ENCODE measurements at places on chromosomes 2 and 18.
A peak's percentile ranks its signal among the peaks of the same experiment; 100 is the strongest.

DNA sequence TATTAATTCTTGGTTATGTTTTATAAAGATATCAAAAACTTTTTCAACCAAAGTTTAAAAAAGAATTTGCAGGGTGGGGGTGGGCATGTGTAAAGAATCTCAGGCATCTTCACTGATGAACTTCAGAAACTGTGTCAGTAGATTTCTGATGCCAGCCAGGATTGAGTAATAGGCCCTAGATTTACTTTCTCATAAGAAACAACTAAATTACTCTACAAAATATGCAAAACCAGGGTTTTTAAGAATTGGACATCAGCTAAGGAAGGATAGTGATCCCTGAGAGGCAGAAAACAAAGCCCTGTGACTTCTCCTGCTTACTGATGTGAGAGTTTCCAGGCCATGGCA lies 11.9 kb upstream of the IL1R1 start:
- DNase-seq = peak; percentile 59

DNA sequence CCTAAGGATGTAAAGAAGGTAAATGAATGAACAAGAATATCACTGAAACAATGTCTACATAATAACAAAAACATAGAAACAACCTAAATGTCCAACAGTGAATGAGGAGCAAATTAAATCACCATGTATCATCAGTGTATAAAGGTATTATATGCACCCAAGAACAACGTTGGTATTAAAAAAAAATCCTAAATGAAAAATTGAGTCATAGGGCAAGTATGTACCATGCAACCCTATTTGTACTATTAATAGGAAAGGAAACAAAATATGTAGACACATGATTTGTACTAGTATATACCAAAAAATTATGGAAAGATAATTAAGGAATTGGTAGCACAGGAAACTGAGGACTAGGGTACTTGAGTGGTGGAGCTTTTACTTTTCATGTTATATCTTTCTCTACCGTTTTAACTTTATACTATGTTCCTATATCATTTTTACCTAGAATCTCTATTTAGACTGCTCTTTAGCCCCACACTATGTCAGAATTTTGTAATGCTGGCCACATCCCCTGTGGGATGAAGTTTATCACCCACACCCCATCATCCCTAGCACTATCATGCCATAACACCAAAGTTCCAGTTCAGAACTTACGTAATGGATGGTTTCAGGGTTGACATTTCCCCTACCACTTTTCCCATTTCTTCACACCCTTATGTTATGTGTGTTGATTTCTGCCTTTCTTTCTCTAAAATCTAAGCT lies 25.6 kb downstream of the IKZF2 start:
- DNase-seq = no peak

- peak; percentile 8 for DNase-seq
Measured at GRCh38 chr2:66982766-66983165, 414.4 kb upstream of the ETAA1 start.

GRCh38 chr2:32627441-32627813 lies 423 bp upstream of the TTC27 start:
- DNase-seq = peak; percentile 64

DNA sequence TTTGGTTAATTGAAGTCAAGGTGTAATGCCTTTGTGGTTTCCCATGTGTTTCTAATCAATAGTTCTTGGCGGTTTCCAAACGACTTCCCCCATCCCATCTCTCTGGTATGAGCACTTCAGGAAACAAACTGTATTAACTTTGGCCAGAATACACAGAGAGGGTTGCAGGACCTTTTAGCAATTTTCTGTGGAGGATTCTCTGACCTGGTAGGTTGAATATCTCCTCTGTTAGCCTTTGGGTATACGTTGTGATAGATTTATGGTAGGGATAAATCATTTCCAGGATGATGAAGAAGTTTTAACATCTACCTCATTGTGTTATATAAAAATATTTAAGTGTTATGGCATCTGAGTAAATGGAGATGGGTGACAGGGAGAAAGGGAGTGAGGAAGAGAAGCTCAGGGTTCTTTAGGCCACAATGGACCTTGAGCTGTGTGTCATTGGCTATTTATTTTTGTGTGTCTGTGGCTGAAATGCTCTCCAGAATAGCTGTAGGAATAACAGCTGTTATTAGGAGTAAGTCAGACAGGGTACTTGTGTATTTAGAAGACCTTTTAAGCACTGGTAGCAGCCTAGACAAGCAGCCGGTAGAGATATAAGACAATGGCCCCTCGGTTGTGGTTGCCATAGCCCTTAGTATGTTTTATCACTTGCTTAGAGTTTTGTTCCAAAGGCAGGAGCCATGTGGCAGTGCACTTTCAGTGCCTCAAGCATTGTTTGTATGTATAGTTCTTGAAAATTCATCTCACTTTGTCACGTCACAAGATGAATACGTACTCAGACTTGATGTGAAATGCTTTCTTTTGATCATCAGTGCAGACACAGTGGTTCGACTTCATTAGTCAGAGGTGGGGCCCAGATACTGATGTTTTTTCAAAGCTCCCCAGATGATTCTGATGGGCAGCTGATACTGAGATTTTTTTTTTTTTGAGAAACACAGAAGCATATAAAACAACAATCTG lies 91.1 kb downstream of the FMNL2 start:
- DNase-seq = no peak

- DNase-seq = no peak
Measured at GRCh38 chr2:75512455-75513212, 48.1 kb downstream of the EVA1A start.

- no peak for DNase-seq
Measured at GRCh38 chr2:44009136-44009735, 13.4 kb upstream of the LRPPRC start.

DNA sequence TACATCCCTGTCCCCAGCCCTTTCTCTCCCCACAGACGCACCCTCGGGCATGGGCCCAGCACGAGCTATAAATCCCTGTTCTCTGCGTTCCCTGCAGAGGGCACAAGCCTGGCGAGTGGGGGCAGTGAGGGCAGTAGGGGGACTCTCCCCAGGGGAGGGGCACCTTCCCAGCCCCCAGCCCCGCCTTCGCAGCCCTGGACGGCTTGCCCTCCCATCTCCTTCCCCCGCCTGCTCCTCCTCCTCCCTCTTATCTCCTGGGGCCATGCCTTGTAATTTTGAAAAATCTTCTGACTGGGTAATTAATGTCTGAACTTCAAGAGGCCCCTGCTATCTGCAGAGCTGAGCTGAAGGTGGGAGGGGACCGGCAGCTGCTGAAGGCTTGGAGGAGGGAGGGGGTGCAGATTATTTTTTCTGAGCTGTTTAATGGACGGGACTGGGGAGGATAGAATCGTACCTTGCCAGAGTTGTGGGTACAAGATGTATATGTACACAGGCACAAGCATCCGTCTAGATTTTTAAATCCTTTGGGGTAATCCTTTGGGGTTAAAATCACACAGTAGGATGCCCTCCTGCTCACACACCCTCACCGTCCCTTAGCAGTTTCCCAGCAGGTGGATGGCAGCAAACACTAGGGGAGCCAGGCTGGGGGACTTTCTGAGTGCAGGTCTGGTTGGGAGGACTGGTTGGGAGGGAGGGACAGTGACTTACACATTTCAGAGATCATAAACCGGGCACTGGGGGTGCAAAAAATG lies 121.9 kb downstream of the SMAD7 start:
- DNase-seq = no peak

DNA sequence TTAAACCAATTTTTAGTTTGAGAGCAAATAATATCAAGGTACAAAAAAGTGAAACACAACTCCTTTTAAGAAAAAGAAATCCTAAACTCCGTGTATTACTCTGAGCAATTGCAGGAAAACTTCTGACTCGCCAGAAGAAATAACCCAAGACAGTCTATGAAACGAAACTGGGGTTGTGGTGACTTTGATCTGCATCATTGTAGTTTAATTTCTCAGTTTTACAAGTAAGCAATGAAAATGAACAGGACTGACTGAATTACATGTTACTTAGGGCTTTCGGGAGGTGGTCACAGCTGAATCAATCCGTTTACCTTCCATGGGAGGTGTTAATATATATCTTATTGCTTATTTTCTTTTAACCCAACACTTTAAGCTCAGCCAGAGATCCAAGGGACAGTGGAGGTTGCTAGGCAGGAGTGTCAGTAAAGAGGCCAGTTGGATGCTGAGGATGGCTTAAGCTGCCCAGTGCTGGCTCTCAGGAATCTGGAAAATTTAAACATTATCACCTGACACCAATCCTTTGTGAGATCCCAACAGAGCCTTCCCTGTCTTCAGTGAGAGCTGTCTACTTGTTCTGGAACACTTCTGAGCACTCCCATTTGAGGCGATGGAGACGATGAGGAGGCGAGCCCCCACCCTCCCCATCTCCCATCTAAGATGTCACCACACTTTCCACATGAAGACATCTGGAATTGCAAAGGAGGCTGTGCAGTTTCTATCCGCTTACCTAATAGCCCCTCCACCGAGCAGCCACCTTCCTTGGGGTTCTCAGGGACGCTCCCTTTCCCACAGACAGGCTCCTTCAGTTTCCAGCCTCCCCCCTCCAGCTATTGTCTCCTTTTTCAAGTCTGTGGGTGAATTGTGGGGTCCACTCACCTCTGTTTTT lies 3.6 kb upstream of the RAB31 start:
- no peak for DNase-seq

DNA sequence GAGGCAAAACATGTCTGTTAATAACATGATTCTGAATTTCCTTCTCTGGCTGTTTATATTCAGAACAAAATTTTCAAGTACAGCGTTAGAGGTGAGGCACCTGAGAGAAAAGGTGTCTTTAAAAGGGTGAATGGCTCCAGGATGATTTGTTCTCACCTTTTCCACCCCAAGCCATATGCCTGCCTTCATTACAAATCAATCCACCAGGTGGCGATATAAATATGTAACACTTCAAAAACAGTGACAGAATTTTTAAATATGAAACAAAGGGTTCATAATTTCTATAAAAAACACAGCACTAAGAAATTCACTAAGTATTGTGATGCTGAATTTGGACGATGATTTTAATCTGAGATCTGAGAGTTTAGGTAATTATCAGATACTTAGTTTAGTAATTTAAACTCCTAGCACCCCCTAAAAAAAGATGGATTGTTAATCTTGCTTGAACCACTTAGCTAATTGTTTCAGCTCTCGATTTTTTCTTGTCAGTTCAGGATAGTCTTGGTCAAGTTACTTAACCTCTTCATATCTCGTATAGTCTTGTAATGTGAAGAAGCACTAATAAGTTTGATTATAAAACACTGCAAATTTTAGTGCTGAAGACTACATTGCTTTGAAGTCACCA lies 528.8 kb downstream of the CPS1 start:
- peak; percentile 25 for DNase-seq

DNA sequence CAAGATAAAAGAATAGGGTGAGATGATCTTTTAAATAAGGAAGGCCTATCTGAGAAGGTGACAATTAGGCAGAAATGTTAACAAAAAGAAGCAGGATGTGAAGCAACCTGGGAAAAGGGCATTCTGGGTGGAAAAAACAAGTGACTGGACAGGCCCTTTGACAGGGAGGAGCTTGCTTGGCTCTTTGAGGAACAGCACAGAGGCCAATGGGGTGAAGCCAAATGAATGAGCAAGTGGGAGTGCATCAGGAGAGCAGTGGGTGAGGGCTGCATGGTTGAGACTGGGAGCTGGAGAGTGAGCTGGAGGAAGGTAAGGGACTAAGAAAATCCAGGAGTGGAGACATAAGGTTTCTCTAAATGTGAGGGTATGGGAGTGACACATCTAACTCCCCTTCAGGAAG lies 126.9 kb downstream of the TDRD15 start:
- no peak for DNase-seq

GRCh38 chr18:26579941-26580618 lies 31.7 kb upstream of the KCTD1 start:
- no peak for DNase-seq

DNA sequence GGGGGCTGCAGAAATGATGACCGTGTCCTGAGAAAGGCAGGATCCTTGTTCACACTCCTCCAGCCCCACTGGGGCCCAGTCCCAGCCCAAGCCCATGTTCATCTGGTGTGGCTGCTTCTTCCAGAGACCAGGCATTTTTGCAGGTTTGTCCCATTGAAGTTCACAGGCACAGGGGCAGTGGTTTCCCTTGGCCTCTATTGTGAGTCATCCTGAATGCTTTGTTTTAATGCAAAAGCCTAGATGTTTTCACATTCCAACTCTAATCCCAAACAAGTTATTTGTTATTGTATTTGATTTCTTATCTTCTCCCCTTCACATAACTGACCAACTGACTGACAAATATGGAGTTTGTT lies 426.4 kb upstream of the ID2 start:
- DNase-seq = peak; percentile 21

DNA sequence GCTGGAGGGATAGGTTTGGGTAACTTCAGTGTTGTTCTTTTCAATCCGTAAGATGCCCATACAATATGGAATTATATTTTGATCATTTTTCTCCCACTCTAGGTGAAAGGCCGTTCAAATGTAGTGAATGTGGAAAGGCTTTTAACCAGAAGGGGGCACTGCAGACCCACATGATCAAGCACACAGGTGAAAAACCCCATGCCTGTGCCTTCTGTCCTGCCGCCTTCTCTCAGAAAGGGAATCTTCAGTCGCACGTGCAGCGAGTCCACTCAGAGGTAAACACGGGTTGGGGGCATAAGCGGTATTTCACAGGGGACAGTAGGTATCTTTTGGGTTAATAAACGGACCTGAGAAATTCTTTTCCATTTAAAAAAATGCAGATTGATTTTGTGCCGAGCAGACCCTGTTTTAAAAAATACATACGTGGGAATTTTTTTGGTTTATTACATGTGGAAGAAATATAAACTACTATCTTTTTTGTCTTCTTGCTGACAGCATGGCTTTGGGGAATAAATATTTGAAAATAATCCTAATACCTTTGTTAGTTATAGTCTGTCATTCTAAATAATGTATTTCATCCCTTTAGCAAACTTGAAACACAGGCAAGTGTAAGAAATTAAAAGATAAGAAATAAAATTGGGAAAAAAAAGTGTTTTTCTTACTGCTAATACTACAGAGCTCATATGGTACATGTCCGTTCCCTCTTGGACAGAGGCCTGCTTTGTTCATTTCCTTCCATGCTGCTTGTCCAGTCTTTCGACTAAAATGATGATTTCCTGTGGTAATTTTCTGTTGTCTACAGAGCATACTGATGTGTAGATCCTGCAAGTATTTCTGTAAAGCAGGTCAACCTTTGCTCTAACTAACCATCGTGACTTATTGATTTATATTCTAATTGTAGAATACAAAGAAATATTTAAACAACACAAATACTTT lies 53.3 kb downstream of the ZNF236 start:
- peak; percentile 17 for DNase-seq

GRCh38 chr2:27823135-27823534 lies 51.6 kb downstream of the MRPL33 start:
- DNase-seq = no peak

DNA sequence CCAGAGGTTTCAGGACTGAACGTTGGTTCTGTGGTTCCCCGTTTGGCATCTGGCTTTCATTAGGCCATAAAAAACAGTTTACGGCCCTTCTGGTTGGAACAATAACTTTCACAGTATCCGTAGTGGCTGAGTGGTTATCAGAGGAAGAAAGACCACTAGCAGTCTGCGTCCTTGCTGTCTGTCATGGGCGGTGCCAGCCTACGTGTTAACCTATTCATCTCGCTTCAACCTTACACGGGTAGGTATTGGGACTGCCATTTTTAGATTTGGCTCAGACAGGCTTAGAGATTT lies 42.6 kb upstream of the ROCK2 start:
- DNase-seq = peak; percentile 77

- no peak for DNase-seq
Measured at GRCh38 chr18:41170346-41170745, 784.7 kb upstream of the PIK3C3 start.

- no peak for DNase-seq
Measured at GRCh38 chr2:96493072-96493471, 12.1 kb downstream of the NEURL3 start.

Data from fibroblast of skin of scalp (primary cell).